Ammon's horn (tissue), 1 donor: ENCODE measurements at places on chromosomes 1 and 21.

GRCh38 chr1:95326023-95326422 lies 92.0 kb downstream of the RWDD3 start:
- DNase-seq: no peak

- peak; percentile 66 for DNase-seq
Measured at GRCh38 chr1:17494114-17494729, 45.3 kb upstream of the ARHGEF10L start.

DNA sequence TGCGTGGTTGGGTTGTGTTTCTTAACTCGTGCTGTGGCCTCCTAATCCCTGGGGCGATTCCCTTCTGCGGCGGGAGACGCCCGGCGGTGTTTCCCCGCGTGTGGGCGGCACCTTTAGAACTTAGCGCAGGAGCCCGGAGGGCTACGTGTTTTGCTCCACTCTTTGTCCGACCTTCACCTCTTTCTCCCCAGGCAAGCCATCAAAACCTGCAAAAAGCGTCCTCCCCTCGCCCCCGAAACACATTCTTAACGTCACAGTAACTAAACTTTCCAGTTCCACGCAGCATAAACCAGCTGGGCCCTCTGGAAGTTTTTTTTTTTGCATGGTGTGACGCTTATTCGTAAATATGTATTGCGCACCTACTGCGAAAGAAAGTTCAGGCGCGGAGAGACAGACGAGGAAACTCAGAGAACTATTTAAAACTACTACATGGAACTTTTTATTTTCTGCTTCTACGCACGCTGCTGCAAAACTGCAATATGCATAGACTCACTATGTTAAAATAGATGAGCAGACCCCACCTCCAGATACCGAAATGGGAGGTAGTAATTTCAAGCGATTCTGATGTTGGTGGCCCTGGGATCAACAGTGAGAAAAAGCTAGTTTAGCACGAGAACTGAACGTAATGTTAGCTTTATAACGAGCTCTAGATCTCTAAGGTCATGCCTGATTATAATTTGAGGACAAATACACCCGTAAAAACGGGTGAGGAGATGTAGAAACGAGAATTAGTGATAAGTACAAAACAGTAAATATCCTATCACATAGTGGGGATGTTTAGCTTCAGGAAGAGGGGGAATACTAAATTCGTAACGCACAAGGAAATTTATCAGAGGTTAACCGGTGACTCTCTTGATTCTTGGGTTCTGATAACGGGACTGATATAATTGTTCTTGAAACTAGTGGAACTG lies 920 bp downstream of the MTR start:
- no peak for DNase-seq

DNA sequence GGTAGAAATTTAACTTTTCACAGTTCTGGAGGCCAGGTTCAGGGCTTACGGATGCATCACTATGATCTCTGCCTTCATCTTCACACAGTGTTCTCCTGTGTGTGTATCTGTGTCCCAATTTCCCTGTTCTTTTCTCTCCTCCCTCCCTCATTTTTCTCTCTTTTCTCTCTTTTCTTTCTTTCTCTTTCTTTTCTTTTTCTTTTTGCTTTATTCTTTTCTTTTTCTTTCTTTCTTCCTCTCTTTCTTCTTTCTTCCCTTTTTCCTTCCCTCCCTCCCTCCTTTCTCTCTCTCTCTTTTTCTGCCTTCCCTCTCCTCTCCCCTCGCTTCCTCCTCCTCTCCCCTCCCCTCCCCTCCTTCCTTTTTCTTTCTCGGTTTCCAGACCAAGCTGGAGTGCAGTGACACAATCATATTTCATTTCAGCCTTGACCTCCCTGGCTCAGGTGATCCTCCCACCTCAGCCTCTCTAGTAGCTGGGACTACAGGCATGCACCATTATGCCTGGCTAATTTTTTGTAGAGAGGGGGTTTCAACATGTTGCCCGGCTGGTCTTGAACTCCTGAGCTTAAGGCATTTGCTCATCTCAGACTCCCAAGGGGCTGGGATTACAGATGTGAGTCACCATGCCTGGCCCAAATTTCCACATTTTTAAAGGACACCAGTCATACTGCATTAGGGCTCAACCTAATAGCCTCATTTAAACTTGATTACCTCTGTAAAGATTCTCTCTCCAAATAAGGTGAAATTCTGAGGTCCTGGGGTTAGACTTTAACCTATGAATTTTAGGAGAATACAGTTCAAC lies 115.9 kb downstream of the HUNK start:
- no peak for DNase-seq

DNA sequence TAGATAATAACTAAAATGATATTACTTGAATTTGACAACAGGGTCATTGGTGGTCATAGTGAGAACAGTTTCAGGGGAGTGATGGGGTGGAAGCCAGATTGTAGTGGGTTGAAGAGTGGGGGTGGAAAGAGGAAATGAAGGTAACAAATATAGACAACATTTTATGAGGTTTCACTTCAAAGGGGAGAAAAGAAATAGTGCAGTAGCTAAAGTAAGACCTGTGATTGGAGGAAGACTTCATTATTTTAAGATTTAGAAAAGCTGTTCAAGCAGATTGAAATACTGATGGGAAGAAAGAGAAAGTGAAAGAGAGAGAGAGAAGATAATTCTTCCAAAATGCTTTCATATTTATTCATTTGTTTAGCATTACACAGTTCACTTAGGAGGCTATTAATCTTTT lies 52.0 kb upstream of the KCNA3 start:
- DNase-seq: no peak

DNA sequence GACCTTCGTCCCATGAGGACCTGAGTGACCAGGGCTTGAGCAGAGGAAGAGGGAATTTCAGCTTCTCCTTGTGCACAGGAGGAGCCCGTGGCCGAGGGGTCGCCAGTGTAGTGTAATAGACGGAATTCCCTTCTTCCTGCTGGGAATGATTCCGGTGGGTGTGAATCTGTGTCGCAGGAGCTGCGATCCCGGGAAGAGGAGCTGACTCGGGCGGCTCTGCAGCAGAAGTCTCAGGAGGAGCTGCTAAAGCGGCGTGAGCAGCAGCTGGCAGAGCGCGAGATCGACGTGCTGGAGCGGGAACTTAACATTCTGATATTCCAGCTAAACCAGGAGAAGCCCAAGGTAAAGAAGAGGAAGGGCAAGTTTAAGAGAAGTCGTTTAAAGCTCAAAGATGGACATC lies 34.4 kb downstream of the MAP3K21 start:
- no peak for DNase-seq

GRCh38 chr1:224730540-224730939 lies 114.4 kb downstream of the CNIH3 start:
- no peak for DNase-seq
